Endothelial cell (in vitro differentiated cells): ENCODE measurements at places on chromosomes 11 and 22.

DNA sequence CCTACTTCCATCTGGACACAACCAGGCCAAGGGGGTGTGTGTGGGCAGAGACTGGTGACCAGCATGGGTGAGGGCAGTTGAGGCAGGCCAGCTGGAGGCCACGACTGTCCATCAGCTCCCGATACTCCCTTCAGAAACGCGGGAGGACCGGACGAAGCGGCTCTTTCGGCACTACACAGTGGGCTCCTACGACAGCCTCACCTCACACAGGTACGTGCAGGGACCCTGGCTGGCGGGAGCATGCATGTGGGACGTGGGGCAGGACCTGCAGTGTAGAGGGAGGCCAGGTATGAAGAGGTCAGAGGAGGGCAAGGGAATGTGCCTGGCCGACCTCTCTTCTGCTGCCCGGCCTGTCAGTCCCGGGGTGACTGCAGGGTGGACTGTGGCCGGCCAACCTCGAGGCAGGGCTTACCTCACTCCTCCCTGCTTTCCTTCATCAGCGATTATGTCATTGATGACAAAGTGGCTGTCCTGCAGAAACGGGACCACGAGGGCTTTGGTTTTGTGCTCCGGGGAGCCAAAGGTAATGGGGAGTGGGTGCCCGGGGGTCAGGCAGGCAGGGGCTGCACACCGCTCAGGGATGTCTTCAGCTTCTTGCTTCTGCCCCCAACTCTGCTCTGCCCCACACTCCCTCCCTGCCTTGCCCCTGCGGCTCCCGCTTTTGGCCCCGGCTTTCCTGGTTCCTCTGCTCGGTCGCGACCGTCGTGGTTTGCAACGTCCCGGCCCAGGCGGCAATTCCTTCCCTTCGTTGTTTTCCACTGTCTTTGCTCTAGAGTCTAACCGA lies 31.3 kb downstream of the SHANK3 start:
- peaks cover 37% of the 10 kb centered on the region for H3K4me1 ChIP-seq
- peaks cover 69% of the 10 kb centered on the region for H3K27me3 ChIP-seq
- H3K36me3 ChIP-seq, result peaks cover 71% of the 10 kb centered on the region

GRCh38 chr11:84930863-84931262 lies 696.3 kb downstream of the DLG2 start:
- no peak for DNase-seq
- no peak overlapping the region for H3K4me3 ChIP-seq
- H3K36me3 ChIP-seq, result no peaks in the 10 kb centered on the region
- H3K27ac ChIP-seq, result no peak overlapping the region

- H3K4me3 ChIP-seq, result no peak overlapping the region
- no peak for DNase-seq
- peaks cover 4% of the 10 kb centered on the region for H3K27me3 ChIP-seq
- peaks cover 7% of the 10 kb centered on the region for H3K4me1 ChIP-seq
- peaks cover 6% of the 10 kb centered on the region for H3K36me3 ChIP-seq
Observed at GRCh38 chr11:16738947-16739815, 734 bp downstream of the C11orf58 start.

DNA sequence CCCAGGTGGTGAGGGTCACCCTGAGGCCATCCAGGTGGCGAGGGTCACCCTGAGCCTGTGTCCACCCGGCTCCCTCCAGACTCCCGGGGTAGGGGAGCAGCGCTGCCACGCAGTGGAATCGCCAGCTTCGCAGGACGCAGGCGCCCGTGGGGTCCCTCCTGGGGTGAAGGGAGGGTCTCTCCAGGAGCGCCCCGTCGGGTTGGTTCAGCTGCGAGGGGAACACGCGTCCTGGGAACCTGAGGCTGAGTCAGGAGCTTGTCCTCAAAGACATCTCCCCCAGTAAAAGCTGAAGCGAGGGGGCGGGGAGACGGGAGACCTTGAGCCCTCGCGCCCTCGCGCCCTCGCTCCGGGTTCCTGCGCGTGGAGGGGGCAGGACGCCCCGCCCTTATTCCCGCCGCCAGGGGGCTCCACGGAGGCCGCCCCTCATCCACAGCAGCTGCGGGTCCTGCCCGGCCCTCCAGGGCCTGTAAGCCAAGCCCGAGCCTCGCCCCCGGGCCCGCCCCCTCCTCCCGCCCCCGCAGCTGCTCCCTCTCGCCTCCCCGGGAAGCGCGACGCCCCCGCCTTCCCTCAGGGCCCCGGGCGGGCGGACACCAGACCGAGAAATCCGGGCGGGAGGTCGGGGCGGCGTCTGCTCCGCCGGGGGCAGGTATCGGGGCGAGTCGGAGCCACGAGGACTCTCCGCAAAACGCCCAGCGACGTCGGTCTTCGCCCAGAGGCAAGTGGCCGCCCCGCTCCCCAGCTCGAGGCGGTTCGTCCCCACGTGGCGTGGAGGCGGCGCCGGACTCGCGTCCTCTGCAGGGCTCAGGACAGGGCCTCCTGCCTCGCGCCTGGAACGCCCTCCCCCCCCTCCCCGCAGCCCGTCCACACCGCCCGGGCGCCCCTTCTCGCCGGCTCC lies 22.8 kb downstream of the PIM3 start:
- H3K27me3 ChIP-seq, result peaks cover 10% of the 10 kb centered on the region
- peaks cover 8% of the 10 kb centered on the region for H3K36me3 ChIP-seq
- DNase-seq, result no peak
- peaks cover 3% of the 10 kb centered on the region for H3K4me1 ChIP-seq
- no peak overlapping the region for H3K27ac ChIP-seq

GRCh38 chr22:27399161-27399560 lies 402.4 kb downstream of the MN1 start:
- DNase-seq, result no peak
- no peaks in the 10 kb centered on the region for H3K36me3 ChIP-seq
- peaks cover 4% of the 10 kb centered on the region for H3K27me3 ChIP-seq
- H3K27ac ChIP-seq, result no peak overlapping the region

DNA sequence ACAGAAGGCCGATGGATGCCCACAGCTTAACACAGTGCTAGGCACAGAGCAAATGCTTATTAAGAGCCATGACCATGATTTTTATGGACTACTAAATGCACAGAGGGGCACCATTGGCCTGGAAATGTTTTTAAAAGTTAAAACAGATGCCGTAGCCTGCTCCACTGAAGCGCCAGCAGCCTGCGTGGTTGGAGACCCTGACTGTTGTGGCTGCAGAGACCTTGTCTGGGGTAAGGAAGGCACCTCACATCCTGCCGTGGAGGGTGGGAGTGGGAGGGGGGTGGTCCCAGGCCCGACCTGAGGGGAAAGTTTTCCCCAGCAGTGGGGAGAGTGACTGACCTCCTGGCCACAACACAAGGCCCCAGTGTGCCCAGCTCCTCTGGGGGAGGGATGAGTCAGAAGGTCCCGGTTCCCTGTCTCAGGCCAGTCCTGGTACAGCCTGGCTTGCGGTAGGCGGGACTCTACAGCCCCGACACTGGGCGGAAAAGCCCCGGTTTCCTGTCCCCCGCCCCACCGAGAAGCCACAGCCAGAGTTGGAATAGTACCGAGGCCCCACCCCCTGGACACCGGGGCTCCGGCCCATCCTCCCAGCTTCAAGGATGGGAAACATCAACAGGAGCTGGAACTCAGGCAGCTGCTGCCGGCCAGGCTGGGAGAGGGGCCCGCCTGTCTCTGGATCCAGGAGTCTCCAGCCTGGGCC lies 7.0 kb downstream of the CHST1 start:
- H3K36me3 ChIP-seq, result peaks cover 24% of the 10 kb centered on the region
- H3K4me3 ChIP-seq, result peak overlapping the region; percentile 31
- peak overlapping the region; percentile 86 for H3K27ac ChIP-seq
- DNase-seq, result peak; percentile 90

GRCh38 chr22:32995335-32995734 lies 62.8 kb downstream of the SYN3 start:
- peaks cover 12% of the 10 kb centered on the region for H3K4me1 ChIP-seq
- peaks cover 4% of the 10 kb centered on the region for H3K27me3 ChIP-seq
- no peaks in the 10 kb centered on the region for H3K36me3 ChIP-seq
- DNase-seq, result no peak

DNA sequence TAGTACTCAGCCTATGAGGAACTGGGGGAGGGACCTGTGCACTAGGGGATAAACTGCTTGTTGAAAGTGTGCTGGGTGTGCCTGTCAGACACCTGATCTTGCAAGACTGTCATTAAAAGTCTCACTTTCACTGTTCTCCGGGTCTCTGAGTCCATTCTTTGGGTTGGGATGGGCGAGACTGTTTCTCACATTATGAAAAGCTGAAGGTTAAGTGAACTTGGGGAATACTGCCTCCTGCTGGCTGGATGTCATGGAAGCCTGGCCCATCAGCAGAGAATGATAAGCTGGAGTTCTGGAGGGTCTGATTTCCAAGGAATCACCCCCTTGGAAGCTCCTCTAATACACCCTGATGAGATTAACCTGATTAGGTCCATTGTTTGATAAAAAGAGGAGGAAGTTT lies 9.0 kb upstream of the VPREB1 start:
- peak; percentile 33 for DNase-seq
- no peak overlapping the region for H3K27ac ChIP-seq
- H3K4me3 ChIP-seq, result no peak overlapping the region
- peaks cover 7% of the 10 kb centered on the region for H3K4me1 ChIP-seq
- H3K36me3 ChIP-seq, result no peaks in the 10 kb centered on the region
- H3K27me3 ChIP-seq, result peaks cover 3% of the 10 kb centered on the region

DNA sequence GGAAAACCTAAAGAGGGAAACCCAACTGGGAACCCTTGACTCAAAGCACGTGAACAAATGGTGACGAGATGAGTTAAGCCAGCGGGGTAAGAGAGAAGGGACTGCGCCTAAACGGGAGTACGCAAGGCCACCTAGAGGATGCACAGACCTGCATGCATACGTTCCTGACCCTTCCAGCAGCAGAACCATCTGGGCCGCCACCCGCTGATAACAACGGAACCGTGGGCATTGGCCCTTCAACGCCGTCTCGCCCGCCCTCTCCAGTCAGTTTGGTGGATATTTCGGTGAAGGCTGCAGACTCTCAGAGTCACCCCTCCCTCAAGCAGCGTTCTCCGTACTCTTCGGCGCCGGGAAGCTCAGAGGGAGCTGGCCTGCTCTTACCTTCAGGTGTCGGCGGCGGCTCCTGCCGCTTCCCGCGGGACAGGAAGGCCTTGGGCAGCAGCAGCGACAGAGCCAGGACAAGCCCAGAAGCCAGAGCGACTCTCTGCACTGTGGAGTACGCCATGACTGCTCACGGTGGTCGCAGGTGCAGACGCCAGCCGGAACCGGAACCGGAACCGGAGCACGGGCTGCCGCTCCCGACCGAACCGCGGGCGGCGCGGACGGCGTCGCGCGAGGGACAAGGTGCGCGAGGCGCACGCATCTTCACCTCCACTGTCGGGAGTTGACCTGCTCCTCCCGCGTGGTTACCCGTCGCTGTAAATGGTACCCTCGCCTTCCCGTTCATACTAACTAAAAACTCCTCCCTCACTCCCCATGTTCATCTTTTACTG lies at the start of gene RIC3:
TSS of gene RIC3 (minus strand) at position 541 of the 773 bp plus-strand sequence. CDS start at position 505, 36 bp downstream.
- no peak within 1 kb of the TSS for H3K27ac ChIP-seq
- peaks cover 12% of the 10 kb centered on the region for H3K4me1 ChIP-seq
- peaks cover 5% of the 10 kb centered on the region for H3K27me3 ChIP-seq

- DNase-seq, result no peak
- H3K27ac ChIP-seq, result peak overlapping the region; percentile 82
- H3K4me1 ChIP-seq, result peaks cover 43% of the 10 kb centered on the region
- H3K4me3 ChIP-seq, result peak overlapping the region; percentile 81
- peaks cover 23% of the 10 kb centered on the region for H3K27me3 ChIP-seq
Observed at GRCh38 chr11:62858201-62858600, 18.8 kb upstream of the WDR74 start.

DNA sequence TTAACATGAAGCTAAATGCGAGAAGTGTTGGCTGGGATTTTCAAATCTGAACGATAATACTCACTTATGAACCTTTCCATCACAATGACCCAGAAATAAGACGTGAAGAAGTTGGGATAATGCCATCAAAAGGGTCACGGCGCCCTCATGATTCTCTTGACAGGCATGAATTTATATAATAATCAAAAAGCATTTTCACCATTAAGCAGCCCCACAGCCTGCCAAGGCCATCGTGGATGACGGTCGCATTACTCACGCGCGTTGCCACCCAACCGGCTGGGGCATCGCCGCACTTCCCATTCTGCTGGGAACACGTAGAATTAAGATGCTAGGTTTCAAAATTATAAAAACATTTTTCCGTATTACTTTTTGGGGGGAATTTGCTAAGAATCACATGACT lies 18.9 kb upstream of the GAL start:
- H3K27ac ChIP-seq, result no peak overlapping the region
- no peak for DNase-seq
- no peaks in the 10 kb centered on the region for H3K36me3 ChIP-seq
- H3K4me1 ChIP-seq, result no peaks in the 10 kb centered on the region
- H3K4me3 ChIP-seq, result no peak overlapping the region
- H3K27me3 ChIP-seq, result peaks cover 3% of the 10 kb centered on the region

GRCh38 chr11:12689029-12689755 lies 15.0 kb downstream of the TEAD1 start:
- H3K4me1 ChIP-seq, result peaks cover 75% of the 10 kb centered on the region
- H3K27me3 ChIP-seq, result no peaks in the 10 kb centered on the region
- H3K4me3 ChIP-seq, result no peak overlapping the region
- H3K27ac ChIP-seq, result no peak overlapping the region
- H3K36me3 ChIP-seq, result no peaks in the 10 kb centered on the region

DNA sequence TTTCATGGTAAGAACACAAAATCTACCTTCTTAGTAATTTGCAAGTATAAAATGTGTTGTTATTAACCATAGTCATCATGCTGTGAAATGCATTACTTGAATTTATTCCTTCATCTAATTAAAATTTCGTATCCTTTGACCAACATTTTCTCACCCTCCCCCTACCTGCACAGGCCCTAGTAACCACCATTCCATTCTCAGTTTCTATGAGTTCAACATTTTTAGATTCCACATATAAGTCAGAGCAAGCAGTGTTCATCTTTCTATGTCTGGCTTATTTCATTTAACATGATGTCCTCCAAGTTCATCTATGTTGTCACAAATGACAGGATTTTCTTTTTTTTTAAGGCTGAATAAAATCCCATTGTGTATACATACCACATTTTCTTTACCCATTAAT lies 43.5 kb upstream of the CCDC179 start:
- DNase-seq, result no peak
- no peak overlapping the region for H3K27ac ChIP-seq
- no peaks in the 10 kb centered on the region for H3K27me3 ChIP-seq
- H3K36me3 ChIP-seq, result no peaks in the 10 kb centered on the region

GRCh38 chr11:130815097-130815802 lies 101.0 kb downstream of the SNX19 start:
- H3K36me3 ChIP-seq, result no peaks in the 10 kb centered on the region
- no peak for DNase-seq
- H3K4me1 ChIP-seq, result no peaks in the 10 kb centered on the region
- no peak overlapping the region for H3K27ac ChIP-seq

GRCh38 chr11:120235024-120235628 lies 4.8 kb upstream of the POU2F3 start:
- no peak overlapping the region for H3K27ac ChIP-seq
- H3K36me3 ChIP-seq, result no peaks in the 10 kb centered on the region
- H3K4me3 ChIP-seq, result no peak overlapping the region
- peak; percentile 81 for DNase-seq
- peaks cover 20% of the 10 kb centered on the region for H3K4me1 ChIP-seq

DNA sequence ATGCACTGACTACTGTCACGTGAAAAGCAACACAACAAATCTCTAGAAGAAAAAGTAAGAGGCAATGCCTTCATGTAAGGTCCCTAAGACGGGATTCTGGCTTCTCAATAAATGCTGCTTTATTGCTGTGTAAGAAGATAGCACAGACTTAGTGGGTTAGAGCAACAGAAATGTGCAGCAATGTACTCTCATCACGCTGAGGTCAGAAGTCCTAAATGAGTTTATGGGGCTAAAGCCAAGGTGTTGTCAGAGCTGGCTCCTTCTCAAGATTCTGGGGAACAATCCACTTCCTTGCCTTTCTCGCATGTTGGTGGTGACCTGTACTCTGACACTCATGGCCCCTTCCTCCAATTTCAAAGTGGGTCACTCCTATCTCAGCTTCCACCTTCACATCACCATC lies 93.4 kb downstream of the SHANK2 start:
- H3K4me1 ChIP-seq, result no peaks in the 10 kb centered on the region
- no peak overlapping the region for H3K4me3 ChIP-seq
- H3K36me3 ChIP-seq, result no peaks in the 10 kb centered on the region
- H3K27me3 ChIP-seq, result peaks cover 3% of the 10 kb centered on the region
- no peak for DNase-seq
